ENCODE measurements at places on chromosomes 5 and 9.

DNA sequence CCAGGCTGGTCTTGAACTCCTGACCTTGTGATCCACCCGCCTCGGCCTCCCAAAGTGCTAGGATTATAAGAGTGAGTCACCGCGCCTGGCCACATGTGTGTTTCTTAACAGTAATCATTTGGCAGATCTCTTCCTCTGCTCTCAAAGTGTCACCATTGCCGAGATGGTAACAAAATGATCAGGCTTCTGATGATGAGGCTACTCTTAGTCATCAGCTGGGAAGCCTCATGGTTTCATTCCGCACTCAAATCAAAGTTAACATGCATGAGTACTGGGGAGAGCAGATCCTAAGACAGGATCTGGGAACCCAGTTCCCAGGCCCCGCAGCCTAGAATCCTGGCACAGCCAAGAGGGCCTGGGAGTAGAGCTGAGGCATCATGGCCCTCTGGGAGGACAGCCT is 27.4 kb downstream of the BARHL1 start:
- no peak for DNase-seq

- DNase-seq = no peak
Measured at GRCh38 chr5:78787783-78788182, 139.2 kb upstream of the LHFPL2 start.

- DNase-seq = no peak
Measured at GRCh38 chr5:164921722-164922121, 1416.3 kb downstream of the MAT2B start.

DNA sequence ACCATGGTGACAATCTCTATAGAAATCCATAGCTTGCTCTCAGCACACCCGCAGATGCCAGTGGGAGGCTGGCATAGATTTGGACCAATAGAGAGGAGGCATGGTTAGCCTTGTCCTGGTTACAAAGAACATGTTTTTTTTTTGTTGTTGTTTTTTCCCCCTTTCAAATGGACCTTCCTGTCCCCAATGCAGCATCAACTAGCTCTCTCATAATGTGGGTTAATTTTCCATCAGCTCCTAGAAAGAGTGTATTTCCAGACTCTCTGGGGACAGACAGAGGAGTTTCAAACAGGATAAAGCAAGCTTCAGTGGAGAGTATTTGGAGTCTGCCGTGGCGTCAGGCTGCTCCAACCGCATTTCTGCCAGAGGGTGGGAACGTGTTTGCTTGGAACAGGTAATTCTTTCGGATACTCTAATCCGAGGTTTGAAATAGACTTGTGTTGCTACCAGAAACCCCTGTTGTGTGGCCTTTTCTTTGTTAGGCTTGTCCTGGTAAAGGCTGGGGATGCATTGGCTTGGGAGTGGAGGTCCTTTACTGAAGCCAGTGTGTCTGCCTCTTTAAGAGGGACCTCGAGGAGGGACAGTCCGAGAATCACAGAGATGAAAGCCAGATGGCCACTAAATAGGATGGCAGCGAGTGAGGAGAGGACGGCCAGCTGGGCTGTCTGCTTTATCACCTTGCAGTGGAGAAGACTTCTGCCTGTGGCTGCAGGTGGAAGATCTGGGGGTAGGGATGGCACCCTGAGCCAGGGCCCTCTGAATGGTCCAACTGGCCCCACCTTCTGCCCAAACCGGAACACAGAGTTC is 130.5 kb upstream of the CPEB4 start:
- DNase-seq = no peak

GRCh38 chr5:112283943-112284929 is 134.8 kb downstream of the EPB41L4A start:
- DNase-seq = no peak

GRCh38 chr5:151255621-151256286 is 2.8 kb downstream of the GM2A start:
- DNase-seq = no peak

- DNase-seq = no peak
Measured at GRCh38 chr5:17396247-17396646, 101.8 kb upstream of the TAF11L2 start.

GRCh38 chr5:179954434-179954833 is 46.7 kb upstream of the TBC1D9B start:
- no peak for DNase-seq

DNA sequence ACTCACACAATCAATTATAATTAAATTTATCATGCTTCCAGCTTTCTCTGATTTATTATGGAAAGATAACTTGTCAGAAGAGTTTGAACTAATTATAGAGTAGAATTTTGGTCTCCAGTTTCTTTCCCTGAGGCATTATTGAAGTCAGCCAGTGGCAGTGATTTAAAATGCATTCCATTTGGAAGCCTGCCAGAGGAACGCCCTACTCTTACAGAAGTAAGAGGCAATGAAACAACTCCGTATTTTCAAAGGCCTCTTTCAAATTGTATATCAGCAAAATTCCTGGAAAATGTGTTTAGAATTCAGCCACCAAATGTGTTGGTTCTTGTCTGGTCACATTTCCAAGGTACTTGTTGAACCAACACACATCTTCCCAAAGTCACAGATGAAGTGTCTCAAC is 640.9 kb downstream of the SEMA5A start:
- no peak for DNase-seq
